ENCODE measurements at places on chromosomes 7 and 10.
A peak's percentile ranks its signal among the peaks of the same experiment; 100 is the strongest.

DNA sequence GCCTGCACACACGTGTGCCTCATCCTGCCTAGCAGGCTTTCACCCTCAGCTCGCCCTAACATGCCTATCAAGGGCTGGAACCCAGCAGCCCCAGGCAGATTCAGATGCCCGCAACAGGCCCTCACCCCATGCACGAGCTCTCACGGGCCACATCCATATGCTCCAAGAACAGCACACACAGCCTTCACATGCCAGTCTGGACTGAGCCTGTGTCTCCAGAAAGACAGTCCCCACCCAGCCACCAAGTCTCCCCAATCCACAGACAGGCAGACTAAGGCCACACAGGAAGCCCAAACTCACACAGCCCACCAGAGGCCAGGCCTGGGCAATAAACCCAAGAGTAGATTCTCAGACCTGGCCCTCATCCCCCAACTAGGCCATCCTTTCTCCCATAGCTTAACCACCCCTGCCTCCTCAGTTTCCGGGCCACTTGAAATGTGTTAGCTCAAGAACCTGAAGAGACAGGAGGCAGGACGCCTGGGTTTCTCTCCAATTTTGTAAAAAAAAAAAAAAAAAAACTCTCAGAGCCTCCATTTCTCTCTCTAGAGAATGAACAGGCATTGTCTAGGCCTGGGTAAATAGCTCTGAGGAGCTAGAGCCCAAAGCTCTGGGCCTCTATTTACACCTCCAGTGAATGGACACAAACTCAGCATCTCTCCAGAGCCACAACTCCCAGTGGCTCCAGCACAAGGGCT, 6.8 kb downstream of the LDB1 start:
- DNase-seq: no peak

- no peak for DNase-seq
Measured at GRCh38 chr10:43943818-43944360, 295.2 kb upstream of the ZNF32 start.

- DNase-seq: no peak
Measured at GRCh38 chr7:23385140-23385539, 85.2 kb downstream of the IGF2BP3 start.

GRCh38 chr7:145252031-145252430, 416.2 kb upstream of the TPK1 start:
- DNase-seq: no peak

DNA sequence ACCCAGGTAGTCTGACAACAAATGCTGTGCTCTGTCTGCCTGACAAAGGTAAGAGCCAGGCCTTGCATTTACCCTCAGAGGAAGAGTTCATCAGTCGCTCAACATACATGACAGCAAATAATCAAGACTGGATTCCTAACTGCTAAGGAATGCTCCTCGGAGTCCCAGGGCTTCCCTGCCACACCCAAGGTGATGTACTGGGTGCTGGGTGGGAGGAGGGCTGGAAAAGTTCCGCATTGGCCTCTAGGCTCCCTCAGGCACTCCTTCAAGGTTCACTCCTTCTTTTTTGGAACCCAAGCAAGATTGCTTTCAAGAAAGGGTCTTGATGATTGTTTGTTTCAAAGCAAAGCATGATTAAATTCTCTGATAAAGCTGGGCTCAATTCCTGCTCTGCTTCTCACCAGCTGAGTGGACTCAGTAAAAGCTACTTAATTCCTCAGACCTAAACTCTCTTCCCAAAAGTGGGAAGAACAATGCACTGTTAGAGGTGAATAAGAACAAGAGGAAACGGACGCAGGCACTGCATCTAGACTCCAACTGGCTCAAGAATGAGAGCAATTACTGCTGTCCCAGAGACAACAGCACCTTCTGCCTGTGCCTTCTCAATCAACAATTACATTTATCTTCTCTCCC, 173.5 kb downstream of the ELMO1 start:
- no peak for DNase-seq

GRCh38 chr10:123132576-123133477, 2.9 kb upstream of the HMX3 start:
- peak; percentile 76 for DNase-seq

GRCh38 chr10:49123981-49124950, 8.9 kb upstream of the VSTM4 start:
- DNase-seq: no peak

DNA sequence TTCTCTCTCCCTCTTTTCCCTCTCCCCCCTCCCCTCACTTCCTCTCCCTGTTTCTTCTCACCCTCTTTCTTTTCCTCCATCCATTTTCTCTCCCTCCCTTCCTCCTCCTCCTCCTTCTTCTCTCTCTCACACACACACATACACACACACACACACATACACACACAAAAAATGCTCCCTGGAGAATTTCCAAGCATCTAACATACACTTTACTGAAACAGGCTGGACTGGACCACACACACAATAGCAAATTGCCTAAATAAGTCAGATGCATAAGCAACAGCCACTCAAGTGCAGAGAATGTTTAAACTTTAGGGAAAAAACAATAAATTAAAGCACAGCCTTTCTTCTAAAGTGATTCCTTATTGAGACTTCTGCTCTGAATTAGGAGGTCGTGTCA, 267.7 kb downstream of the FGFR2 start:
- no peak for DNase-seq

DNA sequence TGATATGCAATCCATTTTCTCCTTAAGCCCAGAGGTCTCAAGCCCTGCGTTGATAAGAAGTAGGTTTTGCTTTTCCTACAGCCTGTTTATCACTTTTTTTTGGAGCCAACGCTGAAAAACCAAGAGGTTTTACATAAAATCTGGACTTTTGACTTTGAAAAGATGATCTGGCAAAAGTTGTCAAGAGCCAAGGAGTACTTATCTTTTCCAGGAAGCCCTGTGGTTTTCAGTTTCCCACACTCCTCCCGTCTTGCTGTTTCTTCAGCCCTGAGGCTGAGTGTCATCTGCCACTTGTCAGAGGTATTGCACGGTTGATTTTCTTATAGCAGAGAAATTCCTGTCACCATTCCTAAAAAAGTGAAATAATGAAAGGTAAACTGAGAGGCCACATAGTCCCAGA, 108.7 kb downstream of the TYW1 start:
- no peak for DNase-seq

- DNase-seq: no peak
Measured at GRCh38 chr10:33055625-33056024, 97.6 kb upstream of the ITGB1 start.

- no peak for DNase-seq
Measured at GRCh38 chr10:100462709-100463108, at the start of gene WNT8B. Gene WNT8B, plus strand, starts transcription at chr10:100463009. Its CDS starts 160 bp downstream, at chr10:100463169.

DNA sequence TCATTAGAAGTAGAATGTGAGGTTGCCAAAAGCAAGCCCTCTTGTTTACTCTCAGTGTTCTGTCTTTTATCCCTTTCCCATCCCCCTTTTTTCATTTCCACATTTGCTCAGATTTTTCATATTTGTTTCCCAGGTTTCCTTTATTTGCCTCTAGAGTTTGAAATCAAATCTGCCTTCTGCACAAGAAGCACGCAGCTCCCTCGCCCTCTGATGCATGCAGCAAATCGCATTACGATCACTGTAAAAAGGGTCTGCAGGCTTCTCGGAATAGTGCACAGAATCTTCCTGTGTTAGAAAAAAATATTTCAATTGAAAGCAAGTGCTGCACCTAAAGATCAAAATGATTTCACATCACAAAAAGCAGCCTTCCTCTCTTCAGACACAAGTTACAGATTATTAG, 129.0 kb downstream of the GPAM start:
- no peak for DNase-seq

- no peak for DNase-seq
Measured at GRCh38 chr7:64574540-64575099, 11.7 kb upstream of the ZNF680 start.

DNA sequence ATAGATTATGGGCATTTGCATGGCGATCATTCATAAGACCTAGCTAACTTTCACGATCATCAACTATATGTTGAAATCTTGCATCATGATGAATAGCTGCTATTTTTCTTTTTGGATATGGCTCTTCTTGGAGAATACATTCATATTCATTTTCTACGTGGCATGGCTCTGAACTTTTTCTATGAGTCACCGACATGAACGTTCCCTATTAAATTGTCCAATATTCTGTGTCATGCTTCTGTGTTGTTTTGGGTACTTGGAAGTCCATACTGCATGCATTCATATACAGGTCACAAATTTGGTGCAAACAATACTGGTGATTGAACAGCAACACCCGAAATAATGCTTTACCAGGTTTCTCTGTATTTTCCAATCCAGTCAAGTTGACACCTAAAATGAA, 37.9 kb upstream of the ANKRD1 start:
- no peak for DNase-seq

GRCh38 chr10:131580076-131580652, 268.6 kb upstream of the TCERG1L start:
- no peak for DNase-seq

- no peak for DNase-seq
Measured at GRCh38 chr10:97059006-97059871, 126.5 kb downstream of the SLIT1 start.

GRCh38 chr10:117470733-117471132, 71.8 kb upstream of the EMX2 start:
- DNase-seq: no peak

DNA sequence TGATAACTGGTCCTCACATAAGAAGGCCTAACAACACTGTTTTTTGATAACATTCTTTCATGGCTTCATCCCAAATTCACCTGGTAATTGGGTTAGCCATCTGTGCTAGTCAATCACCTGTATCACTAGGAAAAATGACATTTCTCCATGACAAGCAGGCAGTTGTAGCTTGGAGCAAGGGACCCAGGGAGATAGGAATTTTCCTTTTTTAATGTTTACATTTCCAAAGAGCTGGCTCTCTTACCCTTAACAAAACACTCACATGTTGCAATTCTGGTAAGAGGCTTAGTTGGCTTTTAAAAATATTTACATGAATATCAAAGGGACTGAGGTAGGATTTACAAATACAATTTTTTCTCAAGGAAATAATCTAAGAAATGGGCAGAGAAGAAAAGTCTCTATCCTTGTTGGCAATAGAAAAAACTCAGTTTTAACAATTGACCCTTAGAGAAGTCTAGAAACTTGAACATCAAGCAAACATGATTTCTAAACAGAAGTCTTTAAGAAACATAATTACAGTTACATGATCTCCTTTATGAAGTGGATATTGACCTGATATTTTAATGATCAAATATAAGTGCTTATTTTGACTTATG, 16.1 kb upstream of the AKR1C1 start:
- no peak for DNase-seq

- no peak for DNase-seq
Measured at GRCh38 chr10:78287618-78288017, 254.0 kb downstream of the RPS24 start.

DNA sequence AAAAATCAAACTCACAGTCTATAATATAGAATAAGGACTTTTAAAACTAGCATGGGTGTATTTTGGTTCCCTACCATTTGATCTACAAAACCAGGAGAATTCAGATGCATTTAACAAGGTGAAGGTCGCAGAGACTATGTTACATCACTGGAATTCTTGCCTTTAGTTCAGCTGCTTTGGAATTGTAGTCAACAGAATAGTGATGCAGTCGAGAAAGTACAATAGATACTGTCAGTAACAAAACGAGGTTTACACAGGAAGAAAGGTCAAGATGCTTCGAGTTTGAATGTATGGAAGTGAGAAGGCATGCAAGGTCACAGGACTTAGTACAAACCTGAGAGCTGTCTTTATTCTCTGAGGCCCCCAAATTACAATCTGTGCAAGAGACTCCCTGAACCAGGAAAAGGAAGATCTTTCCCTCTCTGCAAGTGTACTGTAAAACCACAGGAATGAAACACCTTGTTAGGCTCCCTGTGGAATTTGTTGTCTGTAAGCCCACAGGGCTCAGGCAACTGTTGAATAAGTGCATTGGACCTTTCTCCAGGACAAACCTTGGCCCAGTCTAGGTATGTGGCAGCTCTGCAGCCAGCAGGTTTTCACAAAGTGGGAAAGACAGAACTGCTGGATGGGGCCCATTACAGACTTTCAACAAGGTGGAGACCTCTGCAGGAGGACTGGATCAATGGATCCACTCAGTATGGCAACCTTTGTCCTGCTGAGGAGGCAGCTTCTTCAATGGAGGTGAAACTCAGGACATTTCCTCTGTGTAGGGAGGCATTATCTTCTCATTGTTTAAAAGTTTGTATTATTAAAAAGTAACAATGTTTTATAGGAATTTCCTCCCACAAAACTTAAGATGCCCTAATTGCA, 101.1 kb upstream of the GSDME start:
- DNase-seq: no peak

GRCh38 chr7:69889338-69889975, 291.2 kb downstream of the AUTS2 start:
- DNase-seq: no peak

DNA sequence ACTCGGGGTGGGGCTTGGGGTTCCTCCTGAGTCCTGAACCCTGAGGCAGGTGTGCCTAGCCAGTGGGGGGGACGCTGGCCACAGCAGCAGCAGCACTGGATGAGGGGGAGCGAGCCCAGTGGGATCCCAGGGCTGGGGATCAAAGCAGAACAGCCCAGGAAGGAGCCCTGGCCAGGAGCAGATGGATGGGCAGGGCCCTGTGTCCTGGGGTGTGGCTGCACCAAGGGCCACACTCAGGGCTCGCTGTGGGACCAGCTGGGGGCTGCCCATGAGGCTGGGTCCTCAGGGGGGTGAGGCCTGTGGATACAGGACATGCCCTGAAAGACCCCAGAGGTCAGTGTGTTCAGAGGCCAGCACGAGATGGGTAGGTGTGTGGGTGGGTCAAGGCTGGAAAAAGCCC, 50.9 kb downstream of the STK32C start:
- no peak for DNase-seq

GRCh38 chr10:48462482-48463020, 142.3 kb downstream of the ARHGAP22 start:
- DNase-seq: no peak

DNA sequence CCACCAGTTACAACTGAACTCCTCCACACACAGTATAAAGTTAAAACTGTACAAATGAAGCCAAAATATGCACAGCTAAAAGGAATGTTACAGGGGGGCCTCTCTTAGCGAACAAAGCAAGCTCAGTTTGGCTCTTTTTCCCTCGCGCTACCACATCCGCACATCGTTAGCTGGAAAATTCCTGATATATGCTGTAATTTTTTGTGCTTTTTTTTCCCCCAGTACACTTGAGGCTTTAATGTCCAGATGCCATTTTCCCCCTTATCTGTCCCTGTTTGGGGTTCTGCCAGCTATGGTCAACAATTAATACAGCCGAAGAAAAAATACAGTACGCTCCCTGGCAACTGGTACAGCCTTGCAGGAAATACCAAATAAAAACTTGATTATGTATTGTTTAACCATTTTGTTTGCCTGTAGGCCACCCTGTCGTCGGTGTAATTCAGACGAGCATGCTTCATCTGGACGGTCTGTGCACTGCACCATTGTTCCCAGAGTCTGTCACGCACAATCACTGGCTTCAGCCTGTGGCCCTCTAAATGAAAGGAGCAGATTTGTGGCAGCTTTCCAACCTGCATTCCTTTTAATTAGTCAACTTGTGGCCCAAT, 108.1 kb upstream of the FAM133B start:
- DNase-seq: no peak

- peak; percentile 29 for DNase-seq
Measured at GRCh38 chr10:17599089-17599488, 18.1 kb downstream of the HACD1 start.

DNA sequence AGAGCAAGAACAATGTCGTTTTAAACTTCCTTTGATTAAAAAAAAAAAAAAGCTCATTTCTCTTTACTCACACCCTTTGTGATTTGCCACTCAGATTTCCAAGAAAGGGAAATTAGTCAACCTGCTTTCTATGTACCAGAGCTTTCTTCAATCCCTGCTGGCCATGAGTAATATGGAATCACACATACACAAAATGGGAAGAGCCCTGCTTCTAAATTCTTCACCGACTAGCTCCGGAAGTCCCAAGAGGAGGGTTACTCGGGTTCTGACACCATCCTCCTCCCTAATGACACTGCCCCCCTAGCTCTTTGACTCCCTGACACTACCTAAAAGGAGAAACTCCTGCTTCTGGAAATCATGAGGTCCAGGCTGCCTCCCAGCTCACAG, 81.8 kb upstream of the SFMBT2 start:
- DNase-seq: no peak
